ENCODE measurements at places on chromosomes 2 and 18.

- no peak for DNase-seq
Measured at GRCh38 chr2:207502577-207503198, 27.1 kb upstream of the CREB1 start.

- no peak for DNase-seq
Measured at GRCh38 chr2:3021720-3022119, 355.9 kb downstream of the EIPR1 start.

DNA sequence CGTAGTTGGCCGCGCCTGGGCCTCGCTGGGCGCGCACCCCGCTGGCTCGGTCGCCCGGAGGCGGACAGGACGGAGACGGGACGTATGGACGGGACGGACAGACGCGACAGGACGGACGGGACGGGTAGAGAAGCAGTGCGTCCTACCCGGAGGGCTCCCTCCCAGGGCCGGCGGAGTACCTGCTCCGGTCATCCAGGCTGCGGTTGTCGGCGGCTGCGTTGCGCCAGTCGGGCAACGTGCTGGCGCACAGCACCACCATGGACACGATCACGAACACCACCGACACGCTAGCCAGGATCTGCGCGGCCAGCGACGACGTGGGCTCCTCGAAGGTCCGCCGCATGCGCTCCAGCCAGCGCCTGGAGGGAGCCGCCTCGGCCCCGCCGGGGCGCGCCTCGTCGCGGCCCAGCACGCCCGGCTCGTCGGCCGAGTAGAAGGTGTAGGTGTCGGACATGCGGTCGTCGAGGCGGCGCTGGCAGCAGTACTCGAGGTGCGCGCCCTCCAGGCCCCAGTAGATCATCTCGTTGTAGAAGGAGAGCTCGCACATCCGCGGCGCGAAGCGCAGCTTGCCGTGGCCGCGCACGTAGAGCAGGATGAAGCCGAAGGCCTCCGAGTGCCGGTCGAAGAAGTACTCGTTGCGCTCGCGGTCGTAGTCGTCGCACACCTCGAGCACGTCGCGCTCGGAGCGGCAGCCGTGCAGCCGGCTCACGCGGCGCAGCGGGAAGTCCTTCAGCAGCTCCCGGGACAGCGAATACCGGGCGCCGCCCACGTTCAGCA is 903 bp downstream of the KCNG3 start:
- DNase-seq = peak; percentile 63

- no peak for DNase-seq
Measured at GRCh38 chr2:16813593-16813992, 148.0 kb upstream of the CYRIA start.

DNA sequence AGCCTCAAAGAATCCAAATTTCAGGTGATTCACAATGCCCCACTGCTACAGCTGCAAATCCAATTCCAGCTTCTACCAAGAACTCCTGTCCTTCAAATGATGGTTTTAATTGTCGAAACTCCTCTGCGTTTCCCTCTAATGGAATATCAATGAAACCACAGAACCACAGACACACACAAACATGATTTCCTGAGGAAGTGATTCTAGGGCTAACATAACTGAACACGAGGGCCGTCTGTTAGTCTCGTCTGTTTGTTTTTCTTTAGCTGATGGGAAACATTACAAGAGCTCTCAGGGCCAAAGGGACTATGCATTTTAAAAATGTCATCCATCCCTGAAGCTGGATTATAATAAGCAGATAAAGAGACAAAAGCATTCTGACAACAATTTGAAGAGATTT is 59.4 kb downstream of the RNF152 start:
- DNase-seq = no peak

- no peak for DNase-seq
Measured at GRCh38 chr2:68059784-68060525, 2.8 kb downstream of the C1D start.

- no peak for DNase-seq
Measured at GRCh38 chr2:14535156-14535555, 97.4 kb upstream of the LRATD1 start.

DNA sequence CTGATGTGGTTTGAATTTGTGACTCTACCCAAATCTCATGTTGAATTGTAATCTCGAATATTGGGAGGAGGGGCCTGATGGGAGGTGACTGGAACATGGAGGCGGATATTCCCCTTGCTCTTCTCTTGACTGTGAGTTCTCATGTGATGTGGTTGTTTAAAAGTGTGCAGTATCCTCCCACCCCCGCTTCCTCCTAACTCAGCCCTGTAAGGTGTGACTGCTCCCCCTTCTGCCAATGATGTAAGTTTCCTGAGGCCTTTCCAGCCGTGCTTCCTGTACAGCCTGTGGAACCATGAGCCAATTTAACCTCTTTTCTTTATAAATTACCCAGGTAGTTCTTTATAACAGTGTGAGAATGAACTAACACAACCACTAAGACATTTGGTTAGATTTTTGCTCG is 458.4 kb downstream of the THSD7B start:
- no peak for DNase-seq

DNA sequence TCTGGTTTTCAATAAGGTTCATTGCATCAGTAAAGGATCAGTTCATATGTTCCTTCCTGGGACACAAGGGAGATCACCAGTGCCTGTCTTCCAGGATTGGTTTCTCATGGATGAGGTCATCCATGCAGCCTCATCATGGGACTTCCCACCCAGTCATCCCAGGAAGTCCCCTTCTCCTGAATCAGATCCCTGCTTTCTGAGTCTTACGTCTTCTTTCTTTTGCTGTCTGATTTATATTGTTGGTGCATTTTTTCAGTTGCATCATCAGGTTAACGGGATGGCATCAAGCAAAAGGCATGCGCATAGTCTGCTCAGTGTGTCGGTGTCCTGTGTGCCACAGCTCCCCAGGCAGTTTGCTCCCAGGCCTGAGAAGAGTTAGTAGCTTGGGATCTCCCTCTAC is 105.9 kb downstream of the SOX11 start:
- DNase-seq = no peak

GRCh38 chr2:56671973-56672569 is 488.3 kb downstream of the CCDC85A start:
- no peak for DNase-seq

GRCh38 chr18:66510357-66511045 is 93.4 kb downstream of the CDH19 start:
- no peak for DNase-seq

DNA sequence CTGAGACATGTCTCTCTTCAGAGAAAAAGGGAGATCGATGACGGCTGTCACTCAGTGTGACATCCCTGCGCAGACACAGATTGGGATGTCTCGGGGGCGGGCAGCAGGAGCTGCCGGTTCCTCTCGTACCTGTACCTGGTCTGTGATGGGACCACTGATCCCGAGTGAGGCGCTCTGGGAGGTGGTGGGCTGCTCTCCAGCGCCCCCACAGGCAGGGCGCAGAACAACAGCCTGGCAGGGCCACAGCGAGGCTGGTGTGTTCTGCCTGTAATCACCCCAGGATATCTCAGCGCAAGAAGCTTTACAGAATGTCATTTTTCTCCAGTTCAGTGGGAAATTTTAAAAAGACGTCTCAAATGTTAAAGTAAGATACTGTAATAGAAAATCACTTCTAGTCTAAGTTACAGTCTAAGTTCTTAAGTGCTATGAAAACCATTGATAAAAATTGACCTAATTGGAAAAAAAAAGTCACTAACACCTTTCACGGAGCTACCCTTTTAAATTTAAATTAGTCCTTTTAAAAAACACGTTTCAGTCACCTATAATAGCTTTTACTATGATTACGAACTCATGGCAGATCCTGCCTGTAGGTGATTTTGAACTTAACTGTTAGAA is 189.8 kb downstream of the SNTG2 start:
- peak; percentile 84 for DNase-seq

DNA sequence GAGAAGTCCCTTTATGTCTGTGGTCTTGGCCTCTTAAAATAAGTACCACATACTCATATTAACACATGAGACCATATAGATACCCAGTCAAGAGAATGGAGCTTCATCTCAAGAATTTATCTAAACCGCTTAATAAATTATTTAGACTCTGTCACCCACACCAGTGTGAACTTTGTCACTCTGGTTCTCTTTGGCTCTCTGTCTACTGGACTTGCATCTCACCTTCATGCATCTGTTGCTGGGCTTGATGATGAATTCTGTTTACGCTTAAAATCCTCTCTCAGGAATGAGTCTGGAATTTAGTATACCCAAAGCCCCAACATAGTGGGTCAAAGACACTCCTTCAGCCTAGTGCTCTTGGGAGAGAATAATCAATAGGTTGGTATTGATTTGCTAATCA is 73.9 kb downstream of the SETBP1 start:
- DNase-seq = no peak

DNA sequence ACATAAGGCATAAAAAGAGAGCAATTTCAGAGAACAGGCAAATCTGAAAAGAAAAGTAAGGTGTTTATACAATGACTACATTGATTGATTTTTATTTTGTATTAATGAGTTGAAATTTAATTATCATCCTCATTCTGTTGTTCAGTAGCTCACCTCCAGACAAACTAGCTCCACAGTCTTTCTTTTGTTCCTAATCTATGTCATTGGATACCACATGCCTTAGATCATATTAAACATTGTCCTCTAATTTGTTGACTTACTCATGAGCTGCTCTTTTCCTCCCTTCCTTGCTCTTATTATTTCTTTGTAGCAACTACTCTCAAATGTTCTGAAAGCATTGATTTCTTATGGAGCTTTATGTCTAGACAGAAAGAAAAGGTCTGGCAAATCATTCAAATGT is 185.5 kb upstream of the ZSWIM2 start:
- DNase-seq = no peak

- no peak for DNase-seq
Measured at GRCh38 chr2:64165706-64166105, 21.5 kb upstream of the PELI1 start.

DNA sequence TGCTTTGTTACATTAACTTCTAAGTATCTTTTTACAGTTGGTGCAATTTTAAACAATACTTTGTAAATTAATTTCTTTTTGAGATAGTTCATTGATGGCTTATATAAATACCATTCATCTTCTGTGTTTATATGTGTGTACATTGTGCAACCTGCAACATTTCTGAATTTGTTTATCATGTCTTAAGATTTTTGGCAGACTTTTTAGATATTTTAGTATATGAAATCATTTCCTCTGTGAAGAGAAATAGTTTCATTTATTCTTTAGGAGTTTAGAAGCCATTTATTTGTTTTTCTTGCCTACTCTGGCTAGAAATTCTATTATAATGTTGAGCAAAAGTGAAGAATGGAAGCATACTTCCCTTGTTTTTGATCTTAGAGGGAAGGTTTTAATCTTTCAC is 337.8 kb upstream of the DSEL start:
- no peak for DNase-seq

GRCh38 chr18:48841381-48842258 is 109.1 kb downstream of the SMAD7 start:
- no peak for DNase-seq

DNA sequence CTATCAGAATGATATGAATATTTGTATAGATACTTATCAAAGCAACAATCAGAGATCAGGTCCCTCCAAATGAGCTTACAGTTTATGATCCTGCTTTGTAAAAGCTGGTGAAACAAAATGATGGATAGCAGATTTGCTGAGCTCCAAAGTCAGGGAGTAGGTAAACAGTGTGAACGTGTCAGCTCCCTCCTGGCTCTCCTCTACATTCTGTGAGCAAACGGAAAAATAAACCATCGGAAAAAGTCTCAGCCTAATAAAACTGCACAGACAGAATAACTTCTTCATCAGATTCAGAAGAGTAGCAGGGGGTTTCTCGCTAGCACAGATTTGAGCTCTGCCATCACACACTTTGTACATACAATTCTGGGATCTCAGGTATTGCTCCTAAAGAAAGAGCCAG is 51.3 kb downstream of the BCL11A start:
- DNase-seq = no peak

GRCh38 chr2:216119146-216119545 is 10.0 kb downstream of the XRCC5 start:
- no peak for DNase-seq

- DNase-seq = no peak
Measured at GRCh38 chr2:165743442-165743841, 50.6 kb downstream of the GALNT3 start.

GRCh38 chr2:108921096-108922030 is 67.7 kb downstream of the EDAR start:
- no peak for DNase-seq

- DNase-seq = no peak
Measured at GRCh38 chr2:11819235-11819729, 72.8 kb downstream of the LPIN1 start.

DNA sequence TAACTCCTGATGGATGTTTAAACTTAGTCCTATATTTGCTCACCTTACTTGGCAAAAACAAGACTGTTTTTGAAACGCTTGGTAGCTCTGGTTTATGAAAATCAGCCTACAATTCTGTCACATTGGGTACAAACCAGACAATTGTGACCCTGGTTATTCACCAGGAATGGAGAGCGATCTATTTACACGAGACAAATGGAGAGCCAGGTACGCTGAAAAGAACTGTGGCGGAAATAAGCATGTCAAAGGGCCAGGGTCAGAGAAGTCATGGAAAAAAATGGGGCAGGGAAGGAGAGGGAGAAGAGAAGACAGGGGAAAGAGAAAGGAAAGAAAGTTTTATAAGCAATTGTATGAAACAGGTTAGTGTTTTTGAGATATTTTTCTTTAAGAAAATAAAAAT is 119.5 kb upstream of the ZFP36L2 start:
- no peak for DNase-seq

DNA sequence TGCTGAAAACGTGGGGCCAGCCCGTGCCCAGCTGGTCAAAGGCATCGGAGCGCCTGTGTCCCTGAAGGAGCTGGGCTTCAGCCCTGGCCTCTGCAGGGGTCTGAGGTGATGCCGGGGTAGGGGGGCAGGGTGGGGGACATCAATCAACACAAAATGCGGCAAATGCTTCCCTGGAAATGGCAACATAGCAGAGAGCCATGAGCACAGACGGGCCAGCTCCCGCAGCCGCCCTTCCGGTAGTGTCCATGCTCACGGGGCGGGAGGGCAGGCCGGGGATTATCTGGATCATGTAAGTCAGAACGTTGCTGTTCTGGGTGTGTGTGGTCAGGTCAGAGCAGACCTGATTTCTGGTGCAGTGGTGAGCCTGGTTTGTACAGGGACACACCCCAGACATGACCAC is 56.5 kb upstream of the TWIST2 start:
- no peak for DNase-seq

DNA sequence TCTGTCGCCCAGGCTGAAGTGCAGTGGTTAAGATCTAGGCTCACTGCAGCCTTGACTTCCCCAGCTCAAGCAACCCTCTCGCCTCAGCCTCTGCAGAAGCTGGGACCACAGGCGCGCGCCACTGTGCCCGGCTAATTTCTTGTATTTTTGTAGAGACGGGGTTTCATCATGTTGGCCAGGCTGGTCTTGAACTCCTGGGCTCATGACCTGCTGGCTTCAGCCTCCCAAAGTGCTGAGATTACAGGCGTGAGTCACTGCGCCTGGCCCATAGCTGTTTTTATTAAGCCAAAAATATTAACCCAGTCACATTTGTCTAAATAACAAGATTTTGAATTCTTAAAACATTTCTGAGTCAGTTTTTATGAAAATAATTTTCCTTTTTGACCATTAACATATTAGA is 6.3 kb upstream of the SFT2D3 start:
- no peak for DNase-seq

GRCh38 chr2:65587779-65588178 is 155.4 kb upstream of the SPRED2 start:
- no peak for DNase-seq

GRCh38 chr2:232230560-232230959 is 148.0 kb upstream of the ALPP start:
- DNase-seq = peak; percentile 76

Measured in WTC11 (cell line).